Renal cortical epithelial cell (primary cell): ENCODE measurements at places on chromosomes 4 and X. TPM values are rescaled to one million over a fixed set of nuclear protein-coding genes. Genes with fewer than 3 reads are reported as not detected.

KLF8 gene
- total RNA-seq: 2.1 and 9.5 TPM in 2 replicates

NLGN3 gene
- total RNA-seq: 0.15 TPM in 1 of 2 replicates, not detected in the other

IGSF1 gene
- 0.70 and 1.2 TPM in 2 replicates for total RNA-seq

CT45A10 gene
- total RNA-seq: not detected in 2 replicates

FHL1 gene
- total RNA-seq: 19.3 and 86.2 TPM in 2 replicates

PCSK1N gene
- total RNA-seq: 2.6 and 3.6 TPM in 2 replicates

SPANXD gene
- not detected in 2 replicates for total RNA-seq

AREG gene
- total RNA-seq: 12.2 and 91.3 TPM in 2 replicates

MAGEC1 gene
- total RNA-seq: not detected in 2 replicates

C4orf51 gene
- total RNA-seq: not detected in 2 replicates

AADAT gene
- 1.6 and 5.9 TPM in 2 replicates for total RNA-seq

TMEM154 gene
- total RNA-seq: 8.3 and 20.3 TPM in 2 replicates

TMPRSS11F gene
- total RNA-seq: not detected in 2 replicates

PDGFRA gene
- 0.20 and 0.35 TPM in 2 replicates for total RNA-seq

FRMPD4 gene
- total RNA-seq: under 0.01 and 0.30 TPM in 2 replicates

CT47B1 gene
- total RNA-seq: not detected in 2 replicates

CENPE gene
- total RNA-seq: 2.8 and 5.2 TPM in 2 replicates

DOK7 gene
- total RNA-seq: 10.7 and 24.7 TPM in 2 replicates

RASGEF1B gene
- 14.3 and 55.9 TPM in 2 replicates for total RNA-seq

MAGEA12 gene
- total RNA-seq: not detected in 2 replicates

ZCCHC12 gene
- total RNA-seq: 0.05 TPM in 1 of 2 replicates, not detected in the other

ZNF185 gene
- total RNA-seq: 45.3 and 63.4 TPM in 2 replicates

NEUROG2 gene
- total RNA-seq: not detected in 2 replicates

ERAS gene
- 0.20 TPM in 1 of 2 replicates, not detected in the other for total RNA-seq

TBC1D9 gene
- total RNA-seq: 37.5 and 70.1 TPM in 2 replicates

FHDC1 gene
- 3.6 and 5.5 TPM in 2 replicates for total RNA-seq

ZNF674 gene
- total RNA-seq: 2.8 and 5.4 TPM in 2 replicates

QDPR gene
- 6.3 and 19.3 TPM in 2 replicates for total RNA-seq

CFAP99 gene
- 0.30 TPM in 1 of 2 replicates, not detected in the other for total RNA-seq

MTM1 gene
- 10.8 and 19.2 TPM in 2 replicates for total RNA-seq

SLC16A2 gene
- 5.9 and 19.5 TPM in 2 replicates for total RNA-seq

GTPBP6 gene
- total RNA-seq: 19.6 and 24.9 TPM in 2 replicates

FGB gene
- total RNA-seq: 0.69 and 14.3 TPM in 2 replicates

TBC1D14 gene
- 50.7 and 94.0 TPM in 2 replicates for total RNA-seq

SPIN2A gene
- 0.20 TPM in 1 of 2 replicates, not detected in the other for total RNA-seq

IRS4 gene
- total RNA-seq: not detected in 2 replicates

JADE3 gene
- total RNA-seq: 5.4 and 24.4 TPM in 2 replicates

CTAG1B gene
- not detected in 2 replicates for total RNA-seq

SMAD1 gene
- total RNA-seq: 7.5 and 34.7 TPM in 2 replicates

PAK3 gene
- total RNA-seq: 7.5 and 9.2 TPM in 2 replicates

PCDH18 gene
- 0.17 and 0.25 TPM in 2 replicates for total RNA-seq

EDA gene
- 0.55 and 0.87 TPM in 2 replicates for total RNA-seq
